ENCODE measurements at places on chromosomes 11 and 22.

DNA sequence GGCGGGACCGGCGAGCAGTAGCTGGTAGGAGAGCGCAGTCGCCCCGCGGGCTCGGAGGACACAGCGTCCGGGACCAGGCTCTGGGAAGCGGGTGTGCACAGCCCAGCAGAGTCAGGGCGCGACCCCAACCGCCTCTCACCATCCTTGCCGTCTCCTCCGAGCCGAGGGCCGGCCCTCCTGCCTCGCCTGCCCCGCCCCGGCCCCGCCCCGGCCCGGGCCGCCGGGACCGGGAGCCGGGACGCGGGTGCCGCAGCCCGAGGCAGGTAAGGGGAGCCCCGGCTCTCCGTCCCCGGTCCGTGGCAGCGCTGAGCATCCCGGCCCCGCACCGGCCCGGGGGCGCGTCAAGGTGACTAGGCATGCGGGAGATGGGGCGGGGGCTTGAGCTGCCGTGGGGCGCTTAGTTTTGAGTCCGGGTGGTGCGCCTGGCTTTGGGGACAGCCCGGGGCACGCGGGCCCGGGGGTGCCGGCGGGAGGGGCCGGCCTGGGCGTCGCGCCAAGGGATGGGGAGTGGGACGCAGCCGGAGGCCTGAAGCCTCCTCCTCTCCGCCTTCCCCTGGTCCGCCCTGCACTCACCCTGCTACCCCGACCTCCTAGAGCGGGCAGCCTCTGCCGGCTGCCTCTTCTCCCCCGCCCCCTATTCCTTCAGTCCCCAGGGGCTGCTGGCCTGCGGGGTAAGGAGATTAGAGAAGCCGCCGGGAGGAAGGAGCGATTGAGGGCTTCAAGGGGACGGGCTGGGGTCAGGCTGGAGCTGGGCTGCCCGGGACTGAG is at the start of gene ABCG4:
ABCG4 (plus strand) TSS at position 35 of the 768 bp plus-strand sequence. CDS start 914 bp downstream, outside the sequence.
- no peak for DNase-seq

GRCh38 chr22:21933910-21934309 is 18.7 kb downstream of the PPM1F start:
- DNase-seq: no peak

GRCh38 chr11:69308936-69309615 is 15.1 kb downstream of the MYEOV start:
- DNase-seq: no peak

- DNase-seq: no peak
Measured at GRCh38 chr11:133977067-133977677, 20.4 kb upstream of the IGSF9B start.

GRCh38 chr11:27411328-27411727 is 48.3 kb upstream of the CCDC34 start:
- DNase-seq: no peak

DNA sequence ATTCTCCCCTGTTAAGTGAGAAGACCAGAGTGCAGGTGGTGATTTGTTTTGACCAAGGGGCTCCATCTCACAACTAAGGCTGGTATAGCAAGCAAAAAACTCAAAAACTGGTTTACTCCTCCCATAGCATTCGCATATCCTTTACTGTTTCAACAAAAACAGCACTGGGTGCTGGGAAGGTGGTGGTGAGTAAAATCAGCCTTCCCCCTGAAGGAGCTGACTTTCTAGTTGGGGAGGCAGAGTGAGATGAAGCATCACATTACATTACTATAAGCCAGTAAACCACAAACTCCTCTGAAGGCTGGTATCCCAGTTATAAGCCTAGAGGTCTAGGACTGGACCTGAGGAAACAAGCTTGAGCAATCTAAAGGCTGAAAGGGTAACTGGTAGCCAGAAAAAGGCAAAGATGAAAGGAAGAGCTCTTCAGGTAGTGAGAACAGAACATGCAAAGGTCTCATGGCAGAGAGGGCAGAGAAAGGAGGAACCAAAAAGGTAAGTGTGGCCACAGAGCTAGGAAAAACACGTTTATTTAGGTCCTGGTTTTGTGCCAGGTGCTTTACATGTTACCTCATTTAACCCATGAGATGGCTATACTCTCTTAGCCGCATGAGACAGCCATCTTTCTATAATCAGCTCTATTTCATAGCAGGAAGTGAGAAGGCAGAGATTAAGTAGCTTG is 22.3 kb downstream of the TMEM123 start:
- no peak for DNase-seq

GRCh38 chr11:19861171-19861570 is 148.5 kb downstream of the NAV2 start:
- DNase-seq: no peak

- no peak for DNase-seq
Measured at GRCh38 chr11:63884196-63884932, 32.6 kb downstream of the RCOR2 start.

- DNase-seq: no peak
Measured at GRCh38 chr11:30125456-30125855, 105.4 kb upstream of the FSHB start.

- DNase-seq: no peak
Measured at GRCh38 chr11:11532574-11532973, 89.2 kb downstream of the GALNT18 start.

DNA sequence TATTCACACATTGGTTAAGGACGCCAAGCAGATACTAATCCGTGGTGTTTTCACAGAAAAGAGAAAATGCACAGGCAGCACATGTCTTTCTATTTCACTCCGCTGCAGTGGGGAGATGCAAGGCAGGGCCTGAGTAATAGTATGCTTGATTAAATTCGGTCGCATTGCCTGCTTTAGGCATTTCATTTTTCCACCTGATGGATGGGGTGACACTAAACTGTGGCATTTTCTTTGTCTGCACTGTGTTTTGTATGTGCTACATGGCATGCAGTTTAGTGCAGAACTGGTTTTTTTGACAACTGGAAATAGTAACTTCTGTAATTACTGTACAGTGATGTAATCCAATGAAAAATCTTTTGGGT is 94.9 kb downstream of the SLC17A6 start:
- no peak for DNase-seq

DNA sequence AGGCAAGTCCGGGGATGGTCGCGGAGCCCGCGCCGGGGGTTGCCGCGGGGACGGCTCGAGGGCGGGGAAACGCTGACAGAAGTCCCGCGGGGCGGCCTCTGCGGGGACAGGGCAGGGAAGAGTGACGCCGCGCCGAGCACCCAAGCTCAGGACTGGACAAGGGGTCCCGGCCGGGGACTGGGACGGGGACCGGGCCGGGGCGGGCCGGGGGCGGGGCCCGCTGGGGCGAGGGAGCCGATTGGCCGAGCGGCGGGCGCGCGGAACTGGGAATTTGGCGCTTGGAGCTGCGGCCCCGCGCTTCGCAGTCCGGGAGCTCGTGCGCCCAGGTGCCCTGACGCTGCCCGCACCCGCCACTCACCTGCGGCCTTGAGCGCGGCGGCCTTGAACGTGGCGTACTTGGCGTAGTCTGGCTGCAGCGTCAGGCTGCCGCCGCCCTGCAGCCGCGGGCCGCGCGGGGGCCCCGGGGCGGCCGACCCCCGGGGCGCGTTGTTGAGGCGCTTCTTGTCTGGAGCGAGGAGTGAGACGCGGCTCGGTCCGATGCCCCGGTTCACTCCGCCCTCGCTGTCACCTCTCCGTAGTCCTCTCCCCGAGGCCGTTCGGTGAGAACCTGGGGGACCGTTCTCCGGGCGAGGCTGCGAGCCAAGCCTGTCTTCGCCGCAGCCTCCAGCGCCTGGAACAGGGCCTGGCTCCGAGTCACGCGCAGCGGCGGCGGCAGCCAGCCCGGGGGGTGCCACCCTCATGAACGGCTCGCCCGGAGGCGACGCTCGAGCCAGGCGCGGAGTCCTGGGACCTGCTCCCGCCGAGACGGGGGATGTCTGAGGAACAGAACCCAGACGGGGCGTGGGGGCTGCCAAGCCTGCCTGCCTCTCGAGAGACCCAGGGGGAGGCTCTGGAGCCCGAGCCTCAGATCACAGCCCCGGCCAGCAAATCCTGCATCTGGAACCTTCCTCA is 4.5 kb downstream of the SHISA8 start:
- peak; percentile 30 for DNase-seq

GRCh38 chr11:120134931-120135228 is 3.0 kb downstream of the TRIM29 start:
- DNase-seq: peak; percentile 3

DNA sequence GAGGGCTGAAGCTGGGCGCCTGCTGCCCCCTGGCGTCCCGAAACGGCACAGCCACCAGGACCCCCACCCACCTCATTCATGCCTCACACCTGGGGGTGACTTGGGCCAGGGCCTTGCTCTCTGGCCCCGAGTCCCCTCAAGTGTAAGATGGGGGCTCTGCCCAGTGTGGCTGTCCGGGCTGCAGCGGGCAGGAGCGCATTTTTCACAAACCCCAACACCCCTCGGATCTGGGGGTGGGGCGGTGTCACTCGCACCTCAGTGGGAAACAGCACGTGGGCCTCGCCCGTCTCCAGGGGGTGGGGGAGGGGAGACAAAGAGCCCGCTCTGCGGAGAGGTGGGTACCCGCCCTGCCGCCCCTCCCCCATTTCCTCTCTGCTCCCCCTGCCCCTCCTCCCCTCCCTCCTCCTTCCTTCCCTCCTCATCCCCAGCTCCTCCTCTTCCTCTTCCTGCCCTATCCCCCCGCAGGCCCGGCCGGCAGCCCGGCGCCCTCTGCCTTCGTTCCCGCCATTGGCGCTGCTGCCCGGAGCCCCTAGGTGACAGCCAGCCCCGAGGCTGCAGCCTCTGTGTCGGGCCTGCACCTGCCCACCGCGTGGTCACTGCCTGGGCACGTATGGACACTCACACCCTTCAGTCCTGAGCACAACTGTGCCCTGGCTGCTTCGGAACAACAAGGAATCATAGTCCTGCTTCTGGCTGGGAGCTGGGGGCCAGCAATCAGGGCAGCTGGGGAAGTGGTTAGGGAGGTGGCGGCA is 6.8 kb upstream of the CDKN1C start:
- peak; percentile 46 for DNase-seq

DNA sequence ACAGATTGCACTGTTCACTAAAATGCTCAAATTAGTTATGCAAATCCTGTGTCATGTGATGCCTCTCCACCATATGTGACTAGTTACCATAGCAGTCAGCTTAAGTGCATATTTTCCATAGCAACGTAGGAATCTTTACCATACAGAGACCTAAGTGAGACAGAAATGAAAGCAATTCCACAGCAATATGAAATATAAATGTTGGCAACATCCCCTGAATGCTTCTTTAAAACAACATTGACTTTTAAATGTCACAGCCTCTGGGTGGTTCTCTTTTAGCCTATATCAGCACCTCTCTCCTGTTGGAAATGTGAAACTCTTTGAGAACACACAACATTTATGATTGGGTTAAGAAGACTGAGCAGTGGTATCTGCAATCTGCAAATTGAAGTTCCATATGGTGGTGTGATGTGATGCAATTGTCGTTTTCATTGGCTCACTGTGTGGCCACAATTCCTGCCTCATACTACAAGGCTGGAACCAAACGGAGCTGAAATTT is 814.6 kb downstream of the DLG2 start:
- no peak for DNase-seq

- no peak for DNase-seq
Measured at GRCh38 chr11:42462558-42463310, 849.1 kb upstream of the API5 start.

DNA sequence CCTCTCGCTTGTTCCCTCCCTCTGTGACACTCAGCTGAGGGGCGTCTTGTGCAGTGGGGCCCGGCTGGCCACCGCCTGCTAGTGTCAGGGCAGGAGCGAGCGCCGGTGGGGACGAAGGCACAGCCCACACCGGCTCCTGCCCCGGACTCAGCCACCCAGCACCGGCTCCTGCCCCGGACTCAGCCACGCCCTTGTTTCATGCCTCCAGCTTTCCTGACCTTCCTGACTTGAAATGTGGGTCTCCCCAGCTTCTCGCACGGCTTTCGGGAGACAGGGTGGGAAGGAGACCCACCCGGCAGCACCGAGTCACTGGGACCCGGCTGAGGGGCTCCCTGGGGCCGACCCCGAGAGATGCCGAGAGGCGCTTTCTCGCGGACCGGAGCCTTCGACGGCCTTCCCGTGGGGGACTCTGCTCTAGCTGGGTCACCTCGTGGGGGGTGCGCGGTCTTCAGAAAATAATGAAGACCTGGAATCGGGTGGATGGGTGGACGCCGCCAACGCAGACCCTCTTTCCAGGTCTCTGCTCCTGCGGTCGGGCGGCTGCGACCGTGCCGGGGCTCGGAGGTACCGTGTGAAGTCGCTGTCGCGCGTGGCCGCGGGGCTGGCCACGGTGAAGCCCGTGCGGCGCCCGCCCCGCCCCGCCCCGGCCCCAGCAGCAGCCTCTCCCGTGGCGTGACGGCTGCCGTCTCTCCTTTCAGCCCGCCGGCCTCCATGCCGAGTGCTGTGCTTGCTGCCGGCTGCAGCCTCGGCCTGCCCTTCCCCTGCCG is 10.2 kb downstream of the GLB1L2 start:
- DNase-seq: peak; percentile 9

- no peak for DNase-seq
Measured at GRCh38 chr11:10979529-10979928, 121.7 kb upstream of the ZBED5 start.

- no peak for DNase-seq
Measured at GRCh38 chr11:64718084-64718779, 4.8 kb downstream of the NRXN2 start.

DNA sequence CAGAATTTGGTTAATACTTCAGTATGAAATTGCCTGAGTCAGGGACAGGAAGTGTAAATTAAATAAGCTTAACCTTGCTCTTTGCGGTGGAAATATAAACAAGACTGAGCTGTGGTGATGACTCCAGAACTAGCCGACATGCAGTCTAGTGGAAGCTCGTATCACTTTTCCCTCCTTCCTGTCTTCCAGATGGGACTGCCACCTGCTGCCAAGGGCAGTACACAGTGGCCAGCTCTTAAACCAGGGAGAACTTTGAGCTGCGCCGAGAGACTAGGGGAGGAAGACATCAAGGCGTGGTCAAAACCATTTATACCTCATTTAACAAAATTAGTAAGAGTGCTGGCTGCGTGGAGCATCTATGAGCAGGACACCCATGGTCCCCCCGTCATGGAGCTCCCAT is 31.3 kb upstream of the CTTN start:
- DNase-seq: no peak

DNA sequence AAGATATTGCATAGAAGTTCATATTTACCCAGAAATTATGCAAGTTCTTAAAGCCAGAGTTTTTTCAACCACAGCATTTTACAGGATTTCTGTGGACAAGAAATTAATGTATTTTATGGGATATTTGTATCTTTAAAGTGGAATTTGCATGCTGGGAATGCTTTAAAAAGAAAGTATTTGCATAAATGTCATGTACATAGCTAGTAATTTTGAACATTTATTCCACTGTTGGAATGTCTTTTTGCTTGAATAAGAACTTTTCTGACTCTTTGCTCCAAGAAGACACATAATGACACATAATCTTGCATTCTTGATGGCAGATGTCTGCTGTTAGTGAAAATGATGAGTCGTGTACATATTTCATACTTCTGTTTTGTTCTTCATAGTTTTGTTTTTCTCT is 66.6 kb downstream of the ATXN10 start:
- DNase-seq: no peak

All from mucosa of gallbladder (tissue), 1 donor.